ENCODE measurements at places on chromosomes 2 and 18.

GRCh38 chr2:162390801-162391200 lies 46.9 kb downstream of the GCA start:
- no peak for DNase-seq

GRCh38 chr2:12718015-12718671 lies 1.4 kb downstream of the TRIB2 start:
- DNase-seq = no peak

DNA sequence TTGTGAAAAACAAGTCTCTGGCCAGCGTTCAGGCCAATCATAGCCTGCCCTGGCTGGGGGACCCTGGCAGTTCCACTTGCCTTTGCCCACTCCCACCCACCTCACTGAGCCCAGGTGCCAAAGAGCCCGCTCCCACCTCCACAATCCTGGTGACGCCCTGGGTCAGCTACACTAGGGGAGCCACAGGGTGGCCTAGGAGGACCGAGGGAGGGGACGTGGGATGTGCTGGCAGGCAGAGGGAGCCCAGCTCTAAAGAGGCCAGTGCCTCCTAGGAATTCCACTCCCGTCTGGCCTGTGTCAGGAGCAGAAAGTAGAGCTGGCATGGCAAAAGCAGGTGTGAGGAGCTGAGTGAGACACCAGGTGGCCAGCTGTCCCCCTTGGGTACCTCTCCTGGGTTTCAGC lies 49.3 kb downstream of the TNS1 start:
- no peak for DNase-seq

- no peak for DNase-seq
Measured at GRCh38 chr2:179538406-179539123, 273.9 kb upstream of the SESTD1 start.

DNA sequence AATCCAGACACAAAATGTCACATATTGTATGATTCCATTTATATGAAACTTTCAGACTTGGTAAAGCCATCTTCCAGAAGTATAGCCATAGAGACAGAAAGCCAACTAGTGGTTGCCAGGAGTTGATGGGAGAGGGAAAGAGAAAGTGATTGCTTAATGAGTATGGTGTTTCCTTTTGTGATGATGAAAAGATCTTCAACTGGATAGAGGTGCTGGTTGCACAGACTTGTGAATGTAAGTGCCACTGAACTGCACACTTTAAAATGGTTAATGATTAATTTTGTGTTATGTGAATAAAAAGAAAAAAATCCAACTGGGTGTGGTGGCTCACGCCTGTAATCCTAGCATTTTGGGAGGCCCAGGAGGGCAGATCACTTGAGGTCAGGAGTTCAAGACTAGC lies 135.3 kb upstream of the SLC1A4 start:
- DNase-seq = no peak

DNA sequence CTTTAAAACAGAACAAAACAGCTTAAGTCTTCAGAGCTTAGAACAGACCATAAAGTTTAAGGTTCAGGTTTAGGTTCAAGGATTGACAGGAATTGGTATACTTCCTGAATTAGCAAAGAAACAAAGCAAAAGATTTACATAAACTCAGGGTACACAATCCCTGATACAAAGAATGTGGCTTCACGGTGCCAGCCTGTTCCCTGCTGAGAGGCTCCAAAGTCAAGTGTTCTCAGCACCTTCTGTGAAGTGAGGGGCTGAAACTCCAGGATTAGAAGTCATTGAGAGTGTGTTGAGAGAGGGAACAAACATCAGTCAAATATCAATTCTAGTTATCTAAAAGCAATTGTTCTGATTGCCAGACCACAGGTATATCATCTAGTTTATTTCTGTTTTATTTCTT lies 35.7 kb downstream of the DYNAP start:
- DNase-seq = no peak

GRCh38 chr18:78902795-78903435 lies 76.7 kb upstream of the SALL3 start:
- DNase-seq = no peak

All from progenitor cell of endocrine pancreas (in vitro differentiated cells).